ENCODE measurements at places on chromosomes 7 and 10.

DNA sequence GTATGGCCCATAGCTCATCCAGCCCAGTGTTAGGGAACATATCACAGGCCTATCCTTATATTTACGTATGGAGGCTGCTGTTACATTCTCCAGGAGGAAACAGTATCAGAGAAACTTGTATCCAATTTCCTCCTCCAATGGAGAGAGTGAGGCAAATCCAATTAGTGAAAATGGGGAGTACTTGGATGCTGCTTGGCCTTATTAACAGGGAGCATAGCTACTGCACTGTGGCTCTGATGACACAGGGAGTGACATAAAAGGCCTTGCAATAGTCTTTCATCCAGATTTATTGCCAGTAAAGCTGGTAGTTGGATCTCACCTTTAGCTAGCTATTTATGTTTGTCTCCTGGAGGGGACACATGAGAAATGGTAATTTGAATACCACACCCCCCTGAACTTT is 313.2 kb upstream of the MTPN start:
- no peak for DNase-seq

DNA sequence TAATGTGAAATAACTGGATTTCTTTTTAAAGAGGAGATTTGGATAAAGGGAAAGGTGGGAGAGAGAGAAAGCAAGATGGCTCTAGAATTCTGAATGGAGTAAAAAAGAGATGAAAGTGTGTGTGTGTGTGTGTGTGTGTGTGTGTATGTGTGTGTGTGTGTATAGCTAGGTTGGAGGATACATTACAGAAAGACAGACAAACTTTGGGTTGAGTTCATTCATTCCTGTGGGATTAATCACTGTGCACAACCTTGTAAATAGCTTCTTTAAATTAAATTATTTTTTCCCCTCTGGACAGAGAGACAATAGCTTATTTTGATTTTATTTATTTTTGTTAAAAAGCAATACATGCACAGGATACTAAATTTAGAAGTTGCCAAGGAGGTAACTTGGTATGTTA is 7.5 kb downstream of the ASB4 start:
- DNase-seq, result no peak

GRCh38 chr7:50665403-50666123 is 100.4 kb upstream of the DDC start:
- DNase-seq, result no peak

GRCh38 chr7:102450242-102450641 is 14.4 kb downstream of the ALKBH4 start:
- no peak for DNase-seq

- no peak for DNase-seq
These were observed 177.0 kb upstream of the STK17A start for GRCh38 chr7:43405948-43406347.

- DNase-seq, result no peak
These were observed 61.6 kb downstream of the GRK5 start for GRCh38 chr10:119268871-119269506.

DNA sequence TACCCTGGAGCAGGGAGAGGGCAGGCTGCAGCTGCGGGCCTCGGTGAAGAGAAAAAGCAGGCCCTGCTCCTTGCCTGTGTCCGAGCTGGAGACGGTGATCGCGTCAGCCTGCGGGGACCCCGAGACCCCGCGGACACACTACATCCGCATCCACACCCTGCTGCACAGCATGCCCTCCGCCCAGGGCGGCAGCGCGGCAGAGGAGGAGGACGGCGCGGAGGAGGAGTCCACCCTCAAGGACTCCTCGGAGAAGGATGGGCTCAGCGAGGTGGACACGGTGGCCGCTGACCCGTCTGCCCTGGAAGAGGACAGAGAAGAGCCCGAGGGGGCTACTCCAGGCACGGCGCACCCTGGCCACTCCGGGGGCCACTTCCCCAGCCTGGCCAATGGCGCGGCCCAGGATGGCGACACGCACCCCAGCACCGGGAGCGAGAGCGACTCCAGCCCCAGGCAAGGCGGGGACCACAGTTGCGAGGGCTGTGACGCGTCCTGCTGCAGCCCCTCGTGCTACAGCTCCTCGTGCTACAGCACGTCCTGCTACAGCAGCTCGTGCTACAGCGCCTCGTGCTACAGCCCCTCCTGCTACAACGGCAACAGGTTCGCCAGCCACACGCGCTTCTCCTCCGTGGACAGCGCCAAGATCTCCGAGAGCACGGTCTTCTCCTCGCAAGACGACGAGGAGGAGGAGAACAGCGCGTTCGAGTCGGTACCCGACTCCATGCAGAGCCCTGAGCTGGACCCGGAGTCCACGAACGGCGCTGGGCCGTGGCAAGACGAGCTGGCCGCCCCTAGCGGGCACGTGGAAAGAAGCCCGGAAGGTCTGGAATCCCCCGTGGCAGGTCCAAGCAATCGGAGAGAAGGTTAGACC is 138.0 kb upstream of the STK17A start:
- no peak for DNase-seq

DNA sequence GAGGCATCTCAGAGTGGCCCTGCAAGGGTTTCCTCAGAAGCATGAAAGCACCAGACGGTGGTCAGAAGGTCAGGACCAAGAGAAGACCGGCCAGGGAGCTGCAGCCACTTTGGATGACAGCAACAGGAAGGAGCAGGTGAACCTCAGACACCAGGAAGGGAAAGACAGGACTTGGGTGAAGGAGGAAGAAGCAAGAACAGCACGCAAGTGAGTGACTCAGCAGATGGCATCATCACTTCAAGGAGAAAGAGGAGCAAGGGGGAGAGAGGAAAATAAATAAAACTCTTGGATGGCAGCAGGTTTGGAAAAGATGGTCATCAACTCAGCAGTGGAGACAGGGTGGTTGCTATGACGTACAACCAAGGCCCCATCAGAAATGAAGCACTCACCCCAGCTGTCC is 31.6 kb downstream of the NCAPG2 start:
- no peak for DNase-seq

DNA sequence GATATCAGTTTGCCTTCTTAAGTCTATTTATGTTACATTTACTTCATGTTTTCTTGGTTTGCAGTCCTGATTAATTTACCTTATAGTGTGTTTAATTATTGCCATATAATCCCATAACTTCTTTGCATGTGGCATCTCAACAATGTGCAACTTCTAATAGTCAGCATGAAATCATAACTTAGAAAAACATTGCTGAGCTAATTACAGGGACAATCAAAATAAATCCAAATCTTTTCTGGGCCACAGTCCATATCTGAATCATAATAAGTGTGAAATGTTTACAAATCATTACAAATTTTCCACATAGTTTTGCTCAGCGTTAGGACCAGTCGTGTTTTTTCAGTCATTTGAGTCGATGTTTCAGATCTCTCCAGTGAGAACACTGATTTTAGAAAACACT is 29.1 kb upstream of the CABCOCO1 start:
- no peak for DNase-seq

DNA sequence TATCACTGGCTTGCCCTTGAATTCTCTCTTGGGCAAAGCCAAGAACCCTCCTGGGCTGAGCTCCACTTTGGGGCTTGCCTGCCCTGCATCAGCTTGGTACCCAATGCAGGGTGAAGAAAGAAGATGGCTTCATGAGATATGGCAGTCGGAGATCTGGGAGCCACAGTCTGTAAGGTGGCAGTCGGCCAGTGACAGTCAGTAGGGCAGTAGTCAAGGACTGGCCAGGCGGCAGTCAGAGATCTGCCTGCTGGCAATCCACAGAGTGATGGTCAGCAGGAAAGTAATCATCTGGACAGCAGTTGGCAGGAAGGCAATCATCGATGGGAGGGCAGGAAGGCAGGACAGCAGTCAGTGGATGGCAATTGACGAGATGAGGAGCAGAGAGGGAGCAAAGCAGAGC is 32.6 kb upstream of the CNNM1 start:
- no peak for DNase-seq

DNA sequence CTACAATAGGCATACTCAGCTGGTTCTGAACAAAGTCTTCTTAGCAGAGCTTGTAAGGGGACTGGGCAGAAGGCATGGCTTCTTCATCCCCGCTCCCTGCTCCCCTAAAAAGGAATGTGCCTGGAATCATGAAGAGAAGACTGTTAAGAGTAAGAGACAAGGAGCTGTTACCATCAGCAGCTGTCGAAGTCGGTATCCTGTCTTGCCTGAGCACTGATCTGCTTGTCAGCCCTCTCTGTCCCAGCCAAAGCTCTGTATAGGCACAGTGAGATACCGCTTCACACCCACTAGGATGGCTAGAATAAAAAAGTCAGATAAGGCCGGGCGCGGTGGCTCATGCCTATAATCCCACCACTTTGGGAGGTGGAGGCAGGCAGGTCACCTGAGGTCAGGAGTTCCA is 2.4 kb downstream of the ABLIM1 start:
- no peak for DNase-seq

DNA sequence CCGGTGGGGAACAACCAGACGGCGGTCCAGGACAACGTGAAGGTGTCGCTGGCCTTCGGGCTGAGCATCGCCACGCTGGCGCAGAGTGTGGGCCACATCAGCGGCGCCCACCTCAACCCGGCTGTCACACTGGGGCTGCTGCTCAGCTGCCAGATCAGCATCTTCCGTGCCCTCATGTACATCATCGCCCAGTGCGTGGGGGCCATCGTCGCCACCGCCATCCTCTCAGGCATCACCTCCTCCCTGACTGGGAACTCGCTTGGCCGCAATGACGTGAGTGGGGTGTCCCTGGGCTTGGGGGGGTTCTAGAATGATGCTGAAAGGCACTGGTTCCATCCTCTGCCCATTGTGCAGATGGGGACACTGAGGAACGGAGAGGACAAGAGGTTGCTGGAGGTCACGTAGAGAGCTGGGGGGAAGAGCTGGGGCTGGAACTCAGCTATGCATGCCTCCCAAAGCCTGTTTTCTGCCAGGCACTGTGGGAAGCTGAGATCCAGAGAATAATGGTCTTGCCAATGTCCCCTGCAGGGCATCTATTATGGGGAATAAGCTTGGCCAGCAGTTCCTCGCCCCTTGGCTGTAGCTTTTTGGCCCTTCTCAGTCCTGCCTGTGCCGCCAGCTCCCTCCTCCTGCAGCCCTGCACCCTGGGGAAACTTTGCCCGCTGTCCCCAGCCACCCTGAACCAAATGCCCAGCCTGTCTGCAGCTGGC is 523 bp downstream of the AQP1 start:
- no peak for DNase-seq

DNA sequence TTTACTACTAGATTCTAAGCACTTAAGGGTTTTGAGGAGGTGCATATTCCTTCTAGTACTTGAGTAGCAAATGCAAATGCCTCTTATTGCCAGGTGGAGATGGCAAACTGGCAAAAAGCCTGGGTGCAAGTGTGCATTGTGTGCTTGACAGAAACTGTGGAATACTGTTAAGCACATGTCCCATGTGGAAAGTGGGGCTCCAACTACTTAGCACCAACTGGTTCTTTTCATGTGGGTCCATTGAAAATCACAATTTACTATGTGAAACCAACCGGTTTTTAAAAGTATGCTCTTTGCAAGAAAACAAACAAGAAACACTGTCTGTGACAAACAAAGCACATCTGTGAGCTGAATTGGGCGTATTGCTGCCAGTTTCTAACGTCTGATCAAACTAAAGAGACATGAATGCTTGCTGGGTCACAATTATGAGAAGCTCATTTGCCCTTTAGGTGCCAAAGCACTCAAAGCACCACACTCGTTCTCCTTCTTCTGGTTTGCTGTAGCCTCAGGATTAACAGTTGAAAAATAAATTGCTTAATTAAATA is 197.4 kb downstream of the SEMA3E start:
- no peak for DNase-seq

DNA sequence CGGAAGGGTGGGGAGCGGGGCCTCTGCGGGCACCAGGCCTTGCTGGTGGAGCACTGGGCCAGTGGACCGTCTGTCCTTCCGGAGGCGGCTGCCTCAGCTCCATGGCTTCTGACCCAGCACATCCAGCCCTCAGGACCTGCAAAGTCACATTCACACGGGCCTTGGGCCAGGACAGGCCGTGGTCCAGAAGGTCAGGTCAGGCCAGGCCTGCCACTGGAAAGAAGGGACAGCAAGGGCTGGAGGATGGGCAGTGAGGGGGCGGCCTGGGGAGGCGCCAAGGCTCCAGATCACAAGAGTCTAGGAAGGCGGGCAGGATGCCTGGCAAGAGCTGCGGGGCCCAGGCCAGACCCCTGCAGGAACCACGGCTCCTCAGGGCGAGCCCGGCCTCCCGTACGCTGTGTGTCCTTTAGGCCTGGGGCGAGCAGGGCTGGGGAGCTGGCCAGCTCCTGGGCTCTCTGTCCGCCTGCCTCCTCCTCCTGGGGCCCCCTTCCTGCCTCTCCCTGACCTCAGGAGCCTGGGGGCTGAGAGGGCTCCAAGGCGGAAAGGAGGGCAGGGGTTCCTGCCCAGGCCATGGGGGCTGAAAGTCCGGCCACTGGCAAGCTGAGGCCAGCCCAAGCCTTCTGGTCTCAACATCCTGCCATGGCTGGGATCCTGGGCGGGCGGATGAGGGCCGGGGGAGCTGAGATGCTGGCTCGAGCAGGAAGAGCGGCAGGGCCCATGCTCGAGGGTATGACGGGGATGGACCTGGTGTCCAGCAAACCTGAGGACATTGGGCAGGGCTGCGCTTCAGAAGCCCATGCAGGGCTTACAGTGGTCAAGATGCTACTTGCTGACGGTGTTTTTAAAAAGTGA is 225.8 kb downstream of the ELFN1 start:
- DNase-seq, result no peak

- no peak for DNase-seq
These were observed 56.1 kb downstream of the ZNF727 start for GRCh38 chr7:64101126-64101942.

DNA sequence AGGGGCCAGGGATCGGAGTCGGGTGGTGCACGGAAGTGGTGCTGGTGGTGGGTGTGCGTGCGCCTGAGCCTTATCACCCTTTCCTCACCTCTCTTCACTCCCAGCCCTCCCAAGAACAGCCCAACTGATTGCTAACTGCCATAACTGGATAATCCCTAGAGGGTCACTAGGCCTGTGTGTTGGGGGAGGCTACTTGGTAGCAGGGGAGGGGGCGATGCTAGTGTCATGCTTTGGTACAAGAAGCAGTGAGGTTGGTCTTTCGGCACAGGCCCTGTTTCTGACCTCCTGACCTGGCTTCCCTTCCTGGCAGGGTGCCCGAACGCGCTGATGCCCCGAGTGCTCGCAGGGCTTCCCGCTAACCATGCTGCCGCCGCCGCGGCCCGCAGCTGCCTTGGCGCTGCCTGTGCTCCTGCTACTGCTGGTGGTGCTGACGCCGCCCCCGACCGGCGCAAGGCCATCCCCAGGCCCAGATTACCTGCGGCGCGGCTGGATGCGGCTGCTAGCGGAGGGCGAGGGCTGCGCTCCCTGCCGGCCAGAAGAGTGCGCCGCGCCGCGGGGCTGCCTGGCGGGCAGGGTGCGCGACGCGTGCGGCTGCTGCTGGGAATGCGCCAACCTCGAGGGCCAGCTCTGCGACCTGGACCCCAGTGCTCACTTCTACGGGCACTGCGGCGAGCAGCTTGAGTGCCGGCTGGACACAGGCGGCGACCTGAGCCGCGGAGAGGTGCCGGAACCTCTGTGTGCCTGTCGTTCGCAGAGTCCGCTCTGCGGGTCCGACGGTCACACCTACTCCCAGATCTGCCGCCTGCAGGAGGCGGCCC is 652 bp downstream of the KAZALD1 start:
- DNase-seq, result peak; percentile 89
